ENCODE measurements at places on chromosomes 3 and 15. TPM values are rescaled to one million over a fixed set of nuclear protein-coding genes. Genes with fewer than 3 reads are reported as not detected.

Gene STRC
- not detected for total RNA-seq

Gene ACTC1
- total RNA-seq, result not detected

Gene CTXN2
- under 0.01 TPM for total RNA-seq

Gene MBNL1
- total RNA-seq, result 188 TPM

Gene GPX1
- total RNA-seq, result 330 TPM

Gene TUSC7
- not detected for total RNA-seq

Gene CCDC80
- 11.5 TPM for total RNA-seq

Gene HDC
- total RNA-seq, result not detected

Gene CCDC33
- not detected for total RNA-seq

Gene C3orf49
- not detected for total RNA-seq
